ENCODE measurements at places on chromosomes 5 and 9.

DNA sequence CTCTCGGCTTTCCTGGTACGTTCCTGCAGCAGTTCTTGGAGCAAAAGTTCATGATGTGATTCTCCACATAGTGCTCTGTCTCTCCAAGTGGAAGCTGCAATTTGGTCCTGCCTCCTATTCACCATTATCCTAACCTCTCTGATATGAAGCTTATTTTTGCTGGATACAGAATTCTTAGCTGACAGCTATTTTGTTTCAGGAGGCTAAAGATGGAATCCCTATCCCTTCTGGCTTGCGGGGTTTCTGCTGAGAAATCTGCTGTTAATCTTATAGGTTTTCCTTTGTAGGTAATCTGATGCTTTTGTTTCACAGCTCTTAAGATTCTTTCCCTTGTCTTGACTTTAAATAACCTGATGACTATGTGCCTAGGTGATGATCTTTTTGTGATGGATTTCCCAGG, 181.6 kb upstream of the VLDLR start:
- DNase-seq, result no peak

GRCh38 chr5:16809395-16810207, 126.5 kb downstream of the MYO10 start:
- no peak for DNase-seq

DNA sequence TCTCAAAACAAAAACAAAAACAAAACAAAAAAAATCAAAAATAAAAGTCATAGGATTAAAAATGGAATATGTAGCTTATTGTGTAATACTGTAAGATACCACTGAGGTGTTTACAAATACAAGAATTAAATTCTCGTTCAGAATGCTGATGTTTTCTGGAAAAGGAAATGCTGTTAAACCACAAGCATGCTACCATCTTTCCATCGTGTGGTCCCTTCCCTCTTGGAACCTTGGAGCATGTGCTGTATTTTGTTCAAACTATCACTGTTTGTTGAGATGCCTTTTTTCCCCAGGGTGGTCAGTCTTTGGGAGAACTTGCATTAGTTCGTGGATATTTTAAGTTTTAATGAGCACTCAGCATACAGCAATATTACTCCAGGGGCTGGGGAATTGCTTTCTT, 39.7 kb downstream of the SUB1 start:
- DNase-seq, result no peak

GRCh38 chr9:20511686-20512085, 110.6 kb downstream of the MLLT3 start:
- no peak for DNase-seq

DNA sequence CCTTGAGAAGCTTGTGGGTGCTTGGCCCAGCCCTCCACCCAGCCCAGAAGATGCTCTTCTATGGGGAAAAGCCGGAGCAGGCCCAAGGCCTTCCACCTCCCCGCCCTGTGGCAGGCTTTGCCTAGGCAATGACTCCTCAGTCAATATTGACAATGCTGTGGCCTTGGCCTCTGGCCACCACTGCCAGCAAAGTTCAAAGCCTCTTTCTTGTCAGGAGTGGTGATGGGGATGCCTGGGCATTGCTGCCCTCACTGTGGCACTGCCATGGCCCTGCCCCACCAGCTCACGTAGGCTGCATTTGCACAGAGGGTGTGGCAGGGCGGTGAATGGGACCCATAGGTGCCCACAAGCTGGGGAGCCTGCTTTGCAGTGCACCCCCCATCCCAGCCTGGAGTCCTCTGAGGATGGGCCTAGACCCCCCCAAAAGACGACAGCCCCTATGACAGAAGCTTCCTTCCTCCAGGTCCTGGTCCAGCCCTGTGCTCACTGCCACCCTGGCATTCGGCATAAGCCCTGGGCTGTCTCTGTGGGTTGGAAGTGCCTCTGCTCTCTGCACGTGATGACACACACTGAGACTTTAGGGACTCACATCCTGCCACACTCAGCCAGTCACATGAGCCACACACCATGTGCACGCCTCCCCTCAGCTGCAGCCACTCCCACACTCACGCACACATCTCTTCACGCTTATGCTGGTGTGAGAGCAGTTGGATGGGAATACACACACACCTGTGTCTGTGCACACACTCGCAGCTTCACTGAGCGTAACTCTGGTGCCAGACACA, 31.1 kb downstream of the MORN5 start:
- DNase-seq, result peak; percentile 33

DNA sequence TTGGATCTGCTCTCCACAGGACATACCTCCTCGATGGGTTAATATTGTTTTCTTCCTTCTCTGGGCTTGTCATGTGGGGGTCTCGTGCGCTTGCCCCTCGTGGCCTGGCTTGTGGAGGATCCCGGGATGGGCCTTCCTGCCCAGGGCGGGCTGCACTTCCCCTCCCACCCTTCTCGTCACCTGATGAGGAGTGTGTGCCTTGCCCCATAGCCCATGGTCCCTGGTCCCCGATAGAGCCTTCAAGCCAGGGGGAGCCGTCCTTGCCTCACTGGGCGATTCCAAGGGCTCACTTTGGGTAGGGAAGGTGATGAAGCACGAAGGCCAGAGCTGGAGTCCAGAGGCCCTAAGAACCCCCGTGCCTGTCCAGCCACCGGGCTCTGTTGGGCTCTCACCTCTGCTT, 28.7 kb downstream of the DYNC2I2 start:
- DNase-seq, result no peak

GRCh38 chr5:59038798-59039295, 456.0 kb downstream of the RAB3C start:
- DNase-seq, result no peak

- DNase-seq, result no peak
These were observed 109.3 kb upstream of the ICE1 start for GRCh38 chr5:5313101-5313635.

- peak; percentile 28 for DNase-seq
These were observed 44.2 kb downstream of the SH3PXD2B start for GRCh38 chr5:172410160-172410559.

GRCh38 chr5:175032741-175033151, 308.4 kb downstream of the MSX2 start:
- DNase-seq, result no peak

- no peak for DNase-seq
These were observed 1.8 kb downstream of the OLFML2A start for GRCh38 chr9:124778575-124779367.

- no peak for DNase-seq
These were observed 9.8 kb downstream of the NR5A1 start for GRCh38 chr9:124497441-124497840.

DNA sequence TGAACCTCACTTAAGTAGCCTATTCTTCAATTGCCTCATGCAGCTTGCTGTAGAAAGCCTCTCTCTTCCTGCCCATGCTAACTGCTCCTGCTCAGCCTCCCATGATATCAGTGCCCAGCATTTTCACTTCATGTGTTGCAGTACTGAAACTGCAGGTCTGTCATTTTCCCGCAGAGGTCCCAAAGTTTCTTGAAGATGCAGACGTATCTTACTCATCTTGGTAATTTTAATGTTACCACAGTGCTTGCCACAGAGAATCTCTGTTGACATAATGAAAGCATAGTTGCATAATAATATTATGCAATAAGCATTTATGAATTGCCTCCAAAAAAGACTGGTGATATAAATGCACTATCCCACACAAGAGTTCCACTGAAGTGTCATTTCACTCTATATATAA, 561.1 kb upstream of the DAP start:
- no peak for DNase-seq

DNA sequence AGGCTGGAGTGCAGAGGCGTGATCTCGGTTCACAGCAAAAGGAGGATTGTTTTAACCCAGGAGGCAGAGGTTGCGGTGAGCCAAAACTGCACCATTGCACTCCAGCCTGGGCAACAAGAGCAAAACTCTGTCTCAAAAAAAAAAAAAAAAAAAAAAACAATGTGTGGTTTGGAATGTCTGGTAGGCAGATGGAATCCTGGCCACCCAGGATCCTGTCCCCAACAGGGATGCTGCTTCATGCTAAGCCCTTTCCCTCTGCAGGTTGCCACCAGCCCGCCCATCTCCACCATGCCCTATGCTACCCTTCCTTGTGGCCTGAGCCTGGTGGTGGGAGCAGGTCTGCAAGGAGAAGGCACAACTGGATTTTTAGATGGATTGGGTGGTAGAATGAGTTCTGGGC, 129.7 kb upstream of the HAND1 start:
- no peak for DNase-seq

GRCh38 chr9:13358128-13358527, 78.6 kb upstream of the MPDZ start:
- no peak for DNase-seq

DNA sequence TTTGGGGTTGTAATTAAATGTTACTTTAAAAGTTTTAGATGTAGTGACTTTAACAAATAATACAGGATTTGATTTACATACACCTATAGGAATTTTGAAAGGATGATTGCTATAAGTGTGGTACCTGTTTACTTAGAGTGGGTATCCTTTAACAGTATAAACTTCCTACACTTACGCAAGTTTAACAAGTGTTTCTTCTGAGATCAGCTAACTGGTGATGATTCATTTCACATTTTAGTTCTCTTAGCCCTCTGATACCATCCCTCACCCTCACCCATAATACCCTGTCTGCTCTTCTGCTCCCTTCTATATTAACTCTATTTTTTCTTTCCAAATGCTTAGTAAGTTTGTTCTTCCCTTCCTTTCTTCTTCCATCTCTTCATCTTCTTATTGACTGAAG, 197.9 kb downstream of the GDNF start:
- no peak for DNase-seq

DNA sequence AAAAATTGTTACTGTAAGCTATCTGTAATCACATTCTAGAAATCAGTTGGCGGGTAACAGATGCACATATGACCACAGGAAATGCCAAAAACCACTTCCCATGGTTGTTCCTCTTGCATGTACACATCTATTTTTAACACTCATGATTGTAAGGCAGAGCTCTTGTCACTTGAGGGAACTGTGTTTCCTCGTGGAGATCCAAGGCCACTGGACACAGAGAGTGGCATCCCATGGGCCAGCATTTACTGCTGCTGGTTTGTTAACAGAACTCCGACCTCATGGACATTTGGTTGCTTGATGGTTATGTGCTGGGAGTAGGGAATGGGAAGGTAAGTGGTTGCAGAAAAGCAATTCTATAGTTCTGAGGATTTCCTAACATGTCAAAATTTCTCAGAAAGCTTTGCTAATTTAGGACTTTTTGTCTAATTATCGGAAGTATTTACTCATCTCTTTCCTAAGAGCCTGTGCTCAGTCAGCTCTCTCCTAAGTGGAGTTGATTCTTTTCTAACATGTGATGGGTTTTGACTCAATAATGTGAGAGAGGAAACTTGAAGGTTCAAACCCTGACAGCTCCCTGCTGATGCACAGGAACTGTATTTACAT, 202.0 kb upstream of the NR3C1 start:
- peak; percentile 15 for DNase-seq

DNA sequence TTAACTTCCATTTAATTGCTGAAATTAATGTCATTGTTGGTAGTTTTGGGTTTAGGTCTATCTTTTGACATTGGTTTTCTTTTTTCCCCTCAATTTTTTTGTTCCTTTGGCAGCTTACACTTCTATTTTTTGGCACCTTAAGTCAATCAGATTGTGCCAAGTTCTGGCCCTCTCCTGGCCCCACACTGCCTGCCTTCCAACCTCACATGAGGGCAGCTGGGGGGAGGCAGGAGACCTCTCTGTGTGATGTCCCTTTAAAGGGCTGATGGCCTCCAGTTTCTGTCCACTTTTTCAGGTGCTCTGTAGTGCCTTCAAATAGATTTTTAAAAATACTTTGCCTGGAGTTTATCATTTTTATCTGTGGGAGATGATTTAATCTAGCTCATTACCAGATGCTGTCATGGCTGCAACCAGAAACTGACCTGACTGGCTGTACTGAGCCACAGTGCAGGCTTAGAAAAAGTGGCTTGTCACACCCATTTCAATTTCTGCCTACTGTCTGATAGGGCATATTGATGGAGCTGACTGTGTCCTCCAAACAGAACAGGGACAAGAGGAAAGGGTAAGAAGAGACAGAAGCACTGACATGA, 196.6 kb downstream of the FANCC start:
- no peak for DNase-seq

DNA sequence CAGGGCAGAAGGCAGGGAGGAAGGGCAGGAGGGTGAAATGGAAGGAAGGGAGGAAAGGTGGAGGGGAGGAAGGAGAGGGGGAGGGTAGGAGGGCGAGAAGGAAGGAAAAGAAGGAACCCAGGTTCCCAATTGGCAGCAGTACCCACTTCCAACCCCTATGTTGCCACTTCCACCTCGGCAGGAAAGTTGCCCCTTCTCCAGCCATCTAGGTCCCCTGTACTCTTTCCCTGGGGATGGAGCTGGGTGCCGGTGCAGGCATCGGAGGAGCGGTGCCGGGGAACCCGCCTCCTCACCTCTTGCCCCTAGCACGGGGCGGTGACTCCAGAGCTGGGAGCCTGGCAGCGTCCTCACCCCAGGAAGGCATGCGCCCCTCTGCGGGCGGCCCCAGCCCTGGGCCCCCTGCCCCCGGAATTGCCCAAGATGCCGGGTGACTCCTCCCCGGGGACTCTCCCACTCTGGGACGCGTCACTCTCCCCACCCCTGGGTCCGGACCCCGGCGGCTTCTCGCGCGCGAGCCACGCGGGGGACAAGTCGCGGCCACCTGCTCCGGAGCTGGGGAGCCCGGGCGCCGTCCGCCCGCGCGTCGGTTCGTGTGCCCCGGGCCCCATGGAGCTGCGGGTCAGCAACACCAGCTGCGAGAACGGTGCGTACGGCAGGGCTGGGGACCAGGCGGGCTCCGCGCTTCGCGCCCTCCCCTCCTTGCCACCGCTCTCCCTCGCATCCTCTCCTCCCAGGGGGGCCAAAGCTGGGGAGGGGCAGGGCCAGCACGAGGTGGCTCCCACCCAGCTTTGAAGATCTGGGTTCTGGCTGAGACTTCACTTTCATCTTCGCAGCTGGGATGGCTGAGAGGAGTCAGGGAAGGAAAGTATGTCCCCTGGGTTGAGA, at the start of gene NIPAL4:
NIPAL4 (plus strand) TSS at position 499 of the 885 bp plus-strand sequence; CDS start at position 607, 108 bp downstream.
- peak; percentile 47 for DNase-seq

- no peak for DNase-seq
These were observed 10.5 kb upstream of the NDST1 start for GRCh38 chr5:150497274-150497988.

DNA sequence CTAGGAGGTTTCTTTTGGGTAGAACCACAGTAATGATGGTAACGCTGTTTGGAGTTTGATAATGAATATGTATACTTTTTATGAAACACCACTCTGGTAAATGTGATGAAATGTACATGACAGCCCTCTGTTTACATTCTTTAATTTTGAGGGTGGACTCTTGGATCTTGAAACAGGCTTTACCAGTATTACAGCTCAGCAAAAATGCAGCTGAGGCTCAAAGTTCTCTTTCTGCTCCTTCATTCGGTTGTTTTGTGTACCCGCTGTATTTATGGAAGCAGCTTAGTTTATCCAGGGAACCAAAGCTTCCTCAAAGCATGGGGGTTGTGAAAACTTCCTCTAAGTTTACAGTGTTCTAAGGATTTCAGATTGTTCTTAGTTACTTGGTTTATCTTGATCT, 11.1 kb downstream of the GAPVD1 start:
- no peak for DNase-seq

DNA sequence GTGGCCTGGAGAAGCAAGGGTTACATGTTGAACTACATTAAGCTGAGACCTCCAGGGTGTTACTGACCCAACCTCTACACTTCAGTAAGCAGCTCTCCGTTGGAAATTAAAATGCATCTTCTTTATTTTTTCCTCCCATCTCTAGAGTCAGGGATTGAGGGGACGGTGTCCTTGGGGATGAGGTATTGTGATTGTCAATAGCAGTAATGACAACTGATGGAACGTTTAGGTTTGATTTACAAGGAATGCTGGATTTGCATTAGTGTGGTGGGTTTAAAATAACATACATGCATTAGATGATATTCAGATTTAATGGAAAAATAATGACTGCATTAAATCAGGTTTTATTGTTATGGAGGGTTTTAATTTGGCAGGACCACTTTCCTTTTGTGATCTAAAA, 82.9 kb upstream of the NTRK2 start:
- DNase-seq, result no peak

All from stimulated activated CD4-positive, alpha-beta T cell treated with anti-CD3 and anti-CD28 coated beads, Interleukin-1b, Interleukin-23, amount 100 ng/mL, for 48 hours (primary cell).